ENCODE measurements at places on chromosomes 4 and X. TPM values are rescaled to one million over a fixed set of nuclear protein-coding genes. Genes with fewer than 3 reads are reported as not detected.

DNA sequence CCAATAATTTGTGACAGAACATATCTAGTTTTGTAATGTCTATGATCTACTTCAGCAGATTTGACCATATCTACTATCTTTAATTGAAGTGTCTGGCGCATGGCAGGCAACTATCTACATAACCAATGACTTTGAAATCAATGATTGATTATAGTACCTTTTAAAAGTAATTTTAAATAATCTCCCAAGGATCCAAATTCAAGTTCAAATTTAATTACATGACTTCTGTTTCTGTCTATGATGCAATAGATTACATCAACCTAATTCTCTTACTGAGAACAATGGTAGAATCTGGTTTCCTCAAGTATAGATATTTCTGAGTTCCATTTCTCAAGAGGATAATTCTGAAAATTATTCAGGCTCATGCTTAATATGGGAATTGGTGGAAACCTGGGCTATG lies 177.4 kb upstream of the IL15 start:
- H3K27me3 ChIP-seq, result no peaks in the 10 kb centered on the region
- H3K4me3 ChIP-seq, result no peak overlapping the region
- no peaks in the 10 kb centered on the region for H3K4me1 ChIP-seq
- no peak overlapping the region for H3K27ac ChIP-seq

DNA sequence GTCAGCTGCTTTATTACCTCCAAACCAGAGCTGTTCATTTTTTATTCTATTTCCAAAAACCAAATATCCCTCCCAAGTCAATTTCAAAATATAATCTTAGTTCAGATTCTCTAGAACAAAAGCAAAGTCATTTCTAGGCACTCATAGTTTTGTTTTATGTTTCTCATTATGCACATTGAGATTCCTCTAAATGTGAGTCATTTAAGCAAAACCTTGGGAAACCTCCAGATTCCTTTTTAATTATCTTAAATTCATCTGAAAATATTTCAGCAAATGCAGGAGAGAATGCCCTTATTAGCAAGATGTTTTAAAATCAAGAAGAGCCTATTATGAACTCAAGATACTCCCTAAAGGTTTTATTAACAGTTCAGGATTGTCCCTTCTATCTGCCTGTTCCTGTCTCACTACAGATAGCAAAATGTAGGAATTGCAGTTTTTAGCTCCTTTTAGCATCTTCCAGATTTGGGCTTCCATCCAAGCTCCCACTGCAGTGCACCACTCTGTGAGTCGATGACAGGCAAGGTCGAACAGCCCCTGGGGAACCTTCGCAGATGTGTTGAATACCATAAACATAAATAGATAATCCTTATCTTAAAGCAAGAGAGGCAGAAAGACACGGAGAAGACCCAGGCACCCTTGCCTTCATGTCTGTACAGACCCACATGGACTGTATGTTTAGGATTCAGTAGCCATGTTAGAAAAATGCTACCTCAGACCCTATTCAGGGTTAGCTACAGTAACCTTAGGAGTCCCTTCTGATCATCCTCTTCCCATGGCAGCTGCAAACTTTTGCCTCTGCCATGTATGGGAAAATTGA lies 11.3 kb upstream of the SLC9A7 start:
- DNase-seq, result peak; percentile 9
- no peak overlapping the region for H3K4me3 ChIP-seq
- peaks cover 7% of the 10 kb centered on the region for H3K4me1 ChIP-seq
- H3K27me3 ChIP-seq, result no peaks in the 10 kb centered on the region
- peak overlapping the region; percentile 40 for H3K27ac ChIP-seq

DNA sequence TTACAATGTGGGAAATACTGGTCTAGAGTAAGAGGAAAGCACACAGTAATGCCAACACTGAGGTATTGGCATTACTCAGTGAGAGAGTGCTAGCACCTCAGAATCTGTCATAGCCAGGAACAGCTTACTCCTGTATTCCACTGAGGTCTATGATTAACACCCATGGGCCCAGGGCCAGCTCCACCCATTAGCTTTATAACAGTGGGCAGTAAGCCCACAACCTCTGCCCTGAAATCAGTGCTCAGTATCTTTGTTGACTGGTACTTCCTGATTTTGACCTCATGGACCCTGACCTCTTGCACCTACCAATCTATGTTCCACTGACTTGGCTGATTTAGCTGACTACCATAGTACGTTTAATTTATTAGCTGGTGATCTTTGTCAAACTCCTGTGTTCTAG lies 56.1 kb downstream of the LANCL3 start:
- DNase-seq, result no peak
- no peaks in the 10 kb centered on the region for H3K4me1 ChIP-seq
- no peaks in the 10 kb centered on the region for H3K36me3 ChIP-seq
- H3K27me3 ChIP-seq, result no peaks in the 10 kb centered on the region
- no peak overlapping the region for H3K27ac ChIP-seq
- no peak overlapping the region for H3K4me3 ChIP-seq

- DNase-seq, result no peak
- H3K36me3 ChIP-seq, result no peaks in the 10 kb centered on the region
- H3K27me3 ChIP-seq, result no peaks in the 10 kb centered on the region
These were observed 50.9 kb downstream of the IDS start for GRCh38 chrX:149453906-149454822.

DNA sequence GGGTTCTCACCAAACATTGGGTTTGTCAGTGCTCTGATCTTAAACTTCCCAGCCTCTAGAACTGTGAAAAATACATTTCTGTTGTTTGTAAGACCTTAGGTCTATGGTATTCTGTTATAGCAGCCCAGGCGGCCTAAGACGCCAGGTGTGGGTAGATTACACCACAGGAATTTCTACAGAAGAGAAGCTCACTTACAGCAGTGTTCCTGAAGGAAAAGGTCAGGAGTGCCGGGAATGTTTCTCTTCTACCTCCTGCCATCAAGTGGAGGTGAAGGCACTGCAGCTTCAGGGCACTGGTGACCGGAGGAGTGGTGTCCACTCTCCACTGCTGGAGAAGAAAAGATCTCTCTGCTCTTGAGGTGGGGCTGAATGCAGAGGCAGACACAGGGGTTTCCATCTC lies 45.7 kb downstream of the FHDC1 start:
- DNase-seq, result no peak
- H3K4me3 ChIP-seq, result no peak overlapping the region
- H3K4me1 ChIP-seq, result no peaks in the 10 kb centered on the region

DNA sequence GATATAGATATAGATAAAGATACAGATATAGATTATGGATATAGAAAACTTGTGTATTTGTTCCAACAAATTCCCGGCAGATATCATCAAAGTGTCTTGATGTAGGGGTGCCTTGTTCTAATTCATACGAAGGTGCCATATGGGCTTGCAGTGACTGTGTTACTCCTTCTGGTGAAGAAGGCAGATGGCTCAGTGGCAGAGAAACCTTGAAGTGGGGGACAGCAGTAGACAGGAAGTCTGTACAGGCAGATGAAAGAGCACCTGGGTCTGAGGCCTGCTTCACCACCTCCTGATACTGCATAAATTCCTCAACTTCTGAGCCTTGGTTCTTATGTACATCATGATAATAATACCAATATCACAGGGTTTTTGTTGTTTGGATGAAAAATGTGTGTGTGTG lies 179.5 kb upstream of the GATB start:
- no peaks in the 10 kb centered on the region for H3K4me1 ChIP-seq
- H3K27ac ChIP-seq, result no peak overlapping the region
- no peaks in the 10 kb centered on the region for H3K36me3 ChIP-seq
- no peak for DNase-seq

- no peak overlapping the region for H3K4me3 ChIP-seq
- no peaks in the 10 kb centered on the region for H3K4me1 ChIP-seq
- H3K27me3 ChIP-seq, result no peaks in the 10 kb centered on the region
- DNase-seq, result no peak
- no peaks in the 10 kb centered on the region for H3K36me3 ChIP-seq
- no peak overlapping the region for H3K27ac ChIP-seq
These were observed 67.2 kb downstream of the MAP3K15 start for GRCh38 chrX:19448077-19448476.

- no peaks in the 10 kb centered on the region for H3K27me3 ChIP-seq
- H3K4me3 ChIP-seq, result no peak overlapping the region
- H3K27ac ChIP-seq, result peak overlapping the region; percentile 80
These were observed 13.0 kb downstream of the EXOC1 start for GRCh38 chr4:55866290-55866907.

GRCh38 chr4:139229534-139230039 lies 50.4 kb downstream of the MGARP start:
- no peaks in the 10 kb centered on the region for H3K27me3 ChIP-seq
- H3K36me3 ChIP-seq, result no peaks in the 10 kb centered on the region
- DNase-seq, result peak; percentile 64
- no peaks in the 10 kb centered on the region for H3K4me1 ChIP-seq

DNA sequence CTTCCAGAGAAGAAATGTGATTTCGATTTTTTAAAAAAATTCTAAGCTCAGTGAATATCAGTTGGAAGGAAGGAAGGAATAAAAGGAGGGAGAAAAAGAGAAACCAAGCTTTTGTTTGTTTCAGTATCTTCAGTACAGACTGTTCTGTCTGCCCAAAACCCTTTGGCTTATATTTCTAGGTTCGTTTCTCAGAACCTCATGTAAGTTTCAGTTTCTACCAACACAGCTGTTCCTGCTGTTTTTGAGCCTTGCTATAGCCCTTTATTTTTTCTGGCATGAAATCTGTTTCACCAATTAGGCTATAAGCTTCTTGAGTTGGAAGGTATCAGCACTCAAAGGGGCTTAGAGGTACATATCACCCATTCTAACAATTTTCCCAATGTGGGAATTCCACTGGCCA lies 157.9 kb downstream of the GBA3 start:
- H3K4me1 ChIP-seq, result no peaks in the 10 kb centered on the region
- no peaks in the 10 kb centered on the region for H3K27me3 ChIP-seq
- H3K27ac ChIP-seq, result no peak overlapping the region
- no peak overlapping the region for H3K4me3 ChIP-seq
- no peak for DNase-seq

DNA sequence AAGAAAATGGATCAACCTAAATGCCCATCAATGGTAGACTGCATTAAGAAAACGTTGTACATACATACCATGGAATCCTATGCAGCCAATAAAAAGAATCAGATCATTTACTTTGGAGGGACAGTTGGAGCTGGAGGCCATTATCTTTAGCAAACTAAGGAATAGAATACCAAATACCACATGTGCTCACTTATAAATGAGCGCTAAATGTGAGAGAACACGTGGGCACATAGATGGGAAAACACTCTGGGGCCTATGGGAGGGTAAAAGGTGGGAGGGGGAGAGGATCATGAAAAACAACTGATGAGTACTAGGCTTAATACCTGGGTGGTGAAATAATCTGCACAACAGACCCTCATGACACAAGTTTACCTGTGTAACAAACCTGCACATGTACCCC lies 1729.9 kb upstream of the PCDH10 start:
- H3K27me3 ChIP-seq, result no peaks in the 10 kb centered on the region
- no peak overlapping the region for H3K27ac ChIP-seq
- no peaks in the 10 kb centered on the region for H3K36me3 ChIP-seq
- H3K4me3 ChIP-seq, result no peak overlapping the region
- no peak for DNase-seq

DNA sequence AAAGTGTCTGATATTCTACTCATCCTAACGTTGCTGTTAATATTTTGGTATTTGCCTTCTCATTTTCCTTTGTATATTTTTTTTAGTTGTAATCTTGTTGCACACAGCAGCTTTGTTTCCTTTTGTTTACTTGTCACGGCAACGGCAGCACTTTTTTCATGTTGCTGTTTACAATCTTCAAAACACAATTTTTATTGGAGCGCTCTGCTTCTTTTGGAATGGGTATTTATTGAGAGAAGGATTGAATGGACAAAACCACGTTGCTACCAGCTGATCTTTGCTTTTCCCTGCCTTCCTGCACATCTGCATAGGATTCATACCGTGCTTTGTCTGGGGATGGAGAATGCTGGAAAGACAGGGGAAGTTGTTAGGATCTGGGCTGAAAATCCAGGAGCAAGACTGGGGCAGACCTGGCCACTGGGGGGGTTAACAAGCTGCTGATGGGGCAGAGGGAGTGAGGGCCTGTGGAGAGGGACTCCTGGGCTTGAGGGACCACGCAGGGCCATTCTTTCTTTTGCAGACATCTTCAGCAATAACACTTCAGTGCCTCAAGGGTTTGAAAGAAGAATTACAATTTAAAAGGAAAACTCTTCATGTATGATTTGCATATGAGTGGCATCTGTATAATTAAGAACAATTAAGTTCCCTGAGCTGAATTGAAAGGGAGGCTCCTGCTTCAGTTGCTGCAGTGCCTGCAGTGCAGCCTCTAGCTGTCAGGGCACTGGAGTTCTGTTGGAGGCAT lies 69.8 kb downstream of the TMEM131L start:
- no peaks in the 10 kb centered on the region for H3K36me3 ChIP-seq
- no peak overlapping the region for H3K27ac ChIP-seq
- no peaks in the 10 kb centered on the region for H3K27me3 ChIP-seq

- no peaks in the 10 kb centered on the region for H3K4me1 ChIP-seq
- H3K4me3 ChIP-seq, result no peak overlapping the region
- no peaks in the 10 kb centered on the region for H3K36me3 ChIP-seq
- DNase-seq, result no peak
These were observed 443.0 kb downstream of the GPM6A start for GRCh38 chr4:175369087-175369486.

GRCh38 chr4:142475663-142476062 lies 370.4 kb downstream of the INPP4B start:
- DNase-seq, result no peak
- no peak overlapping the region for H3K4me3 ChIP-seq
- no peaks in the 10 kb centered on the region for H3K4me1 ChIP-seq
- H3K27ac ChIP-seq, result no peak overlapping the region
- H3K27me3 ChIP-seq, result no peaks in the 10 kb centered on the region

GRCh38 chr4:2064276-2064991 lies 5.3 kb downstream of the NAT8L start:
- peaks cover 13% of the 10 kb centered on the region for H3K27me3 ChIP-seq
- no peaks in the 10 kb centered on the region for H3K4me1 ChIP-seq
- no peak overlapping the region for H3K27ac ChIP-seq
- H3K36me3 ChIP-seq, result no peaks in the 10 kb centered on the region

SMR3B gene
- total RNA-seq, result not detected

GLOD5 gene
- total RNA-seq, result not detected

PRPS2 gene
- 36.7 TPM for total RNA-seq

FRG2 gene
- not detected for total RNA-seq

LGI2 gene
- not detected for total RNA-seq

SPANXA1 gene
- total RNA-seq, result not detected

DCAF12L1 gene
- total RNA-seq, result 23.2 TPM

TBX22 gene
- not detected for total RNA-seq

Measured in endothelial cell of umbilical vein (primary cell).